ENCODE measurements at places on chromosomes 1 and 21.

- DNase-seq = peak; percentile 11
These were observed 9.2 kb upstream of the OVGP1 start for GRCh38 chr1:111436726-111437125.

- DNase-seq = peak; percentile 33
These were observed 654 bp upstream of the ARHGEF2 start for GRCh38 chr1:155978973-155979429.

DNA sequence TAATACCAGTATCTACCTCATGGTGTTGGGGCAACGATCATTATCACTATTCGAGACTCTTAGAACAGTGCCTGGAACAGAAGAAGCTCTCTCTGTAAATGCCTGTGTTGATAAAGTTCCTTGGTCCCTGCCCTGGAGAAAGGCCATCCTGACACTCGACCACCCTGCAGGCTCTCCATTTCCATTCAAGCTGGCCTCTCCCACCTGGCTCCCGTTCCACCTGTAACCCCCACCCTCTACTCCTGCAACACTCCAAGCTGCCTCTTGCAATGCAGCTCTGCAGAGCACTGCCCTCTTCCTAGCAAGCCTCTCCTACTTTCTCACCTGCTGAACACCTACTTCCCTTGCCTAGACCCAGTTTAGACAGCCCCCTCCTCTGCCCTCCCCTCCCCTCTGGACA lies 6.1 kb downstream of the SPOCD1 start:
- no peak for DNase-seq

- no peak for DNase-seq
These were observed 213.0 kb upstream of the CACYBP start for GRCh38 chr1:174786760-174787159.

DNA sequence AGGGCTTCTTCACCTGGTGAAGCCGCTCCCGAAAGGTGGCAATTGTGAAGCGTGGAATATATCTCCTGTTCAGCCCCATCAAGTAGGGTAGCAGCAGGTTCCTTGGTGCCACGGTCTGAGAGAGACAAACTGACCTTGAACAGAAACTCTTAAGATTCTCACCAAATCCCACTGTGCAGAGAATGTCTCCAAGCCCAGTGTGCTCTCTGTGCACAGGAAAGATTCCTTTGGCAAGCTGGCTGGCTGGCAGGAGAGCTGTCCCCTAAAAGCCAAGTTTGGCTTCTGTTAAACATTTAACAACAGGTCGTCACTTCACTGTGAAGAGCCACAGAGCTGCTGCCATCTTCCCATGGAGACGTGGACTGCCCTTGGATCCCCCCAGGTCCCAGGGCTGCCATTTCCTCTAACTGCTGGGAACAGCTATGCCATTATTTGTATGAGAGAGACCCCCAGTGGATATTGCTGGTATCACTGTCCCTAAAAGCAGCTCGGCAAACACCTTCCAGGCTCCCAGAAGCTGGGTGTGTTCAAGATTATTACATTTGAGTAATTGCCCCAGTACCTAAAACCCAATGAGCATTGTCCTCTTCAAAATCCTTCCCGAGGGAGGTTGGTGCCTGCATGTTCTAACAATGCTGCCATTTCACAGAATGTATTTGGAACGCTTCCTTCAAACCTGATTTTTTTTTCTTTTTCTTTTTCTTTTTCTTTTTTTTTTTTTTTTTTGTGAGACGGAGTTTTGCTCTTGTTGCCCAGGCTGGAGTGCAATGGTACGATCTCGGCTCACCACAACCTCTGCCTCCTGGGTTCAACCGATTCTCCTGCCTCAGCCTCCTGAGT lies 71.8 kb downstream of the CD58 start:
- DNase-seq = peak; percentile 77

- no peak for DNase-seq
These were observed 6.4 kb upstream of the CFAP107 start for GRCh38 chr1:12739613-12740012.

DNA sequence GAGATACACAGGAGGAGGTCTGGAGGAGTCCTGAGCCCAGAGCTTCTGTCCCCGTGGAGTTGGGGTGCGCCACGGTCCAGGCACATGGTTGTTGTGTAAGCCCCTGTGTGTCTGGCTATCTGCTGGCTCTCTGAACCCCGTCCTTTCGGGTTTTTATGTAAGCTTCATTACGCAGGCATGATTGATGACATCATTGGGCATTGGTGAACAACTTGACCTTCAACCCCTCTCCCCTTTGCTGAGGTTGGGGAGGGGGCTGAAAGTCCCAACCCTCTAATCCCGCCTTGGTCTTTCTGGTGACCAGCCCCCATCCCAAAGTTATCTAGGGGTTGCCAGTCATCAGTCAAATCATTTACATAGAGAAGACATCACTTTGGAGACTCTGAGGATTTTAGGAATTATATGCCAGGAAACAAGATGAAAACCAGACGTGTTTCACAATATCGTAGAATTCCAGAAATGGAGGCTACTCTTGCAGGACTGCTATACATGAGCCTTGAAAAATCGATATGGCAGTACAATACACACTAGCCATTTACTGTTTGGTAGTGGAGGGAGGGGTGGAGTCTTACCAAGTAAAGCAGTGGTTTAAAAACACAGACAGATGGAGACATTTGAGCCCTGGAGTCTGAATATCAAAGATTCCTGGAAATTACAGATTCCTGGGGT lies 69.8 kb upstream of the SCAF4 start:
- DNase-seq = no peak

GRCh38 chr1:76862447-76862846 lies 4.8 kb upstream of the ST6GALNAC5 start:
- peak; percentile 68 for DNase-seq

GRCh38 chr1:89555550-89555949 lies 30.9 kb downstream of the LRRC8B start:
- no peak for DNase-seq

GRCh38 chr1:98048244-98048643 lies 127.4 kb upstream of the DPYD start:
- peak; percentile 84 for DNase-seq

DNA sequence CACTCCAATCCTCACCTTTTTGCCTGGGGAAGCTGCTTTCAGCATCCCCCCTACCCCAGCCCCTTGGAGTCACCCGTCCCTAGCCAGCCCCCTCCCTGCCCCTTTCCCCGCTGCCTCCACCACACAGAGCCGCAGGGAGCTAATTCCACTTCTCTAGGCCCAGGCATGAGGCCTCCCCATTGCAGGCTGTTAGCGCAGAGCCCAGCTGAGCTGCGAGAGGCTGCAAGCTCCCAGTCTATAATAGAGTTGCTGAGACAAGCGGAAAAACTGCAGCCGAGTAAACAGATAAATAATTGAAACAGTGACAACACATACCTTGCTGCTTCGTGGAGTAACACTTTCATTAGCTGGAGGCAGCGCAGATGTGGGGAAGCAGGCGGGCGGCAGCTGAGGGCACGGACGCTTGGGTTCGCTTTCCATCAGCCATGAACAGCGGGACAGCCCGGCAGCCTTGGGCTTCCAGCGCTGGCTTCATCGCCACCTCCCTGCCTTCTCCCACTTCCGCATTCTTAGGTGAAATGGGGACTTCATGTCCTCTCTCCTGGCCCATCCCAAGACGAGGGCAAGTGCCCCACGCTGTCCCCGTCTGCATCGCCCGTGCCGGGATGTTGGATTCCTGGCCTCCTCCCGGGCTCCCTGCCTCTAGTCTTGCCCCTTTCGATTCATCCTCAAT lies 183.3 kb downstream of the IGSF21 start:
- no peak for DNase-seq

- no peak for DNase-seq
These were observed 13.1 kb downstream of the C1orf115 start for GRCh38 chr1:220703305-220703704.

DNA sequence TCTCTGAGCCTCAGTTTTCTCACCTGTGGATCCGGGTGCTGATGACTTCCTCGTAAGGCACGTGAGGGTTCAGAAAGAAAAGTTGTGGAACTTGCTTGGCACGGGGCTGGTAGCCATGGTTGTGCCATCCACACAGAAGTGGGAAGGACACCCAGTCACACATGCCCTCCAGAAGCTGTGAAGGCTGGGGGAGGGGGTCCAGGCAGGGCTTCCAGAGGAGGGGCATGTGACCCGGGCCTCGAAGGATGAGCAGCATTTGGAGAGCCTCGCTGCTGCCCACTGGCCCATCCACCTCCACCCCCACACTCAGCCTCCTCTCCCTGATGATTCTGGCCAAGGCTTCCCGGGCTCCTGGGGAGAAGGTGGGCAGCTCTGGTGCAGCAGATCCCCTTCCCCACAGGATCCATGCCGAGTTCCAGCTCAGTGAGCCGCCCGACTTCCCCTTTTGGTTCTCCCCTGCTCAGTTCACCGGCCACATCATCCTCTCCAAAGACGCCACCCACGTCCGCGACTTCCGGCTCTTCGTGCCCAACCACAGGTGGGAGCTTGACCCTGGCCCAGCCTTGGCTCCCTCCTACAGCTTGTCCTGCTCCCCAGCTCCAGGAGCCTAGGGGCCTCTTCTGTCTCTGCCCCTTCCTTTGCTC lies 9.4 kb downstream of the SELENON start:
- DNase-seq = no peak

- no peak for DNase-seq
These were observed 241.6 kb upstream of the C1orf105 start for GRCh38 chr1:172178886-172179285.

DNA sequence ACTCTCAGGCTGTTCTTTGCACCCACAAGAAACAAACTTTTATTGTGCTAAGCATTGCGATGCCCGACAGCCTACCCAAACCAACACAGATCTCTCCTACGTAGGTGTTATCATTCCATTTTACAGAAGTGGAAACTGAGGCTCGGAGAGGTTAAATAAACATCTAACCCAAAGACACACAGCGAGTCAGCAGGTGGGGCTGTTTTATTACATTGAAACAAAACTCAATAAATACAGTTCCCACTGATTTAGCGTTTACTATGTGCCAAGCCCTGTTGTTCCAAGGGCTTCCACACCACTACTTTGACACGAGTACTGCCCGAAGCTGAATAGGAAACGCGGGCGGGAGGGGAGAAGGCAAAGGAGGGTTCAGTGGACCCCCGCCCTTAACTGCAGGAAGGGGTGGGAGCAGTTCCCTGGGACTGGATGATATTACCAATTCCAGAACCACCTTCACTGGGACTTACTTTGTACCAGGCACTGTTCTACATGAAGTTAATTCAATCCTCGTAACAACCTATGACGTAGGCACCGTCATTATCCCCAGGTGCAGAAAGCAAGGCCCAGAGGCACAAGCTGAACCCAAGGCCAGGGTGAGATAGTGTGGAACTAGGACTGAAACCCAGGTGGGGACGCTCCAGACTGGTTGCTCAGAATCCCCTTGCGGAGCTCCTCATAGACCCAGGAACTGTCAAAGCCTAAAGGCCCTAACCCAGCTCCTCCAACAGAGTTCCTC lies 19.3 kb upstream of the ALDH4A1 start:
- no peak for DNase-seq

GRCh38 chr1:72227667-72228066 lies 54.7 kb downstream of the NEGR1 start:
- no peak for DNase-seq

DNA sequence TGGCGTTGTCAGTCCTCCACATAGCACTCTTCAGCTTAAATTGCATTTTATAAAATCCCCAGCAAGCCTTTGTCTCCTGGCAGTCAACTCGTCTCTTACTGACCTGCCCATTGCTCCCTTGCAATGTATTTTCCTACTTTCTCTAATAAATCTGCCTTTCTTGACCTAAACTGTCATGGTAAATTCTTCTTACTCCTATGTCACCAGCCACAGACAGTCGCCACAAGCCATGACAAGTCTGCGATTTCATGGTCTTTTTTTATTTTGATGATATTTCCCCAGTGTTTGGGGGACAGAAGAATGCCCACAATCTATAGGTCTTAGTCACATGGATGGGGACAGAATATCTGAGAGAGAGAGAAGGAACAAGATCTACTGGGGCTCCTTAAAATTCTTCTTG lies 8.4 kb downstream of the IFNAR2 start:
- DNase-seq = no peak

DNA sequence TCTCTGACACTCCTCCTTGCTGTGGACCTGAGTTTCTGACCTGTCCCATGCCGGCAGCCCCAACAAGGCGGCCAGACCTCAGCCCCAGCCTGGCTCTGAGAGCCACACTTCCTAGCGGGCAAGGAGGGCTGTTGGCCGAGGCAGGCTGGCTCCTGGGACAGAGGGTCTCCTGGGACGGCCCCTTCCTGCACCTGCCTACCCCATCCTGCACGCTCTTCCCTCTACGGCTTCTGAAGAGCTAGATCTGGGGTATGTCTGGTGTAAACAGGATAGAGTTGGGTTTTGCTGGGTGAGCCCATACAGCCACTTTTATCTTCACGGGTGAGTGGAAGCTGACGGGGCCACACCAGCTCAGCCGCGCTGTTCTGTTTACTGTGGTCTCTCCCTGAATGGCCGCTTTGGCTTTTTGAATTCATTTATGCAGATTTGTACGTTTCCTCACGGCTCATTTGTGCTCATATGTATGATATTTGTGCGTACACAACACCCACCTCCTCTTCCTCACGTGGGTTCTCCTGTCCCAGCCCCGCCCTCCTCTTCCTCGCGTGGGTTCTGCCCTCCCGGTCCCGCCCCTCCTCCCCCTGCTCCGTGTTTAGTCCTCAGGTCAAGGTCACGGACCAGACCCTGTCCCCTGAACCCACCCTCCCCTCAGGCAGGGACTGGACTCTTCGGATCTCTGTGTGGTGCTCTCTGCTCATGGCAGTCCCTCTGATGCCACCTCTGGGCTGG lies 34.7 kb upstream of the POFUT2 start:
- DNase-seq = no peak

DNA sequence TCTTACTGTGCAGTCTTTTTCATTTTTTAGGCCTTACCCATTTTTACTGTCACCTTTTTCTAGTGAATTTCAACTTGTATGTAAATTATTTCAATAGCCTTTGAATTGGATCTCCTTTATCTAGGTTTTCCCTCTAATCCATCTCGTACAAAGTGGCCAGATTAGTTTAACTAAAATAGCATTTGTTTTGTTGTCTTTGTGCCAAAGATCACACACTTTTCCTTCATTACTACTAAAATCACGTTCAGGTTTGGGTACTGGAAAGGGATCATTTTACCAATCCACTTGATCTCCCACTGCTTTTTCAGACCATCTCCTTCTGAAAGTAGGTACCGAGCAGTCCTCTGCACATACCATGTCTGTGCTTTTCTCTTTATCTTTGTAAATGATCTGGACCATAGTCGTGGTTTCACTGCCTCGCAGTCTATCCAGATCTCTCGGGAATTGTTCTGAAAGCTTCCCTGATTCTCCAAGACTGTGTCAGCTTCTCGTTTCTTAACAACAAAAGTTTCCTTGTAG lies 20.1 kb downstream of the KDM1A start:
- DNase-seq = no peak

GRCh38 chr1:30705698-30706097 lies 17.7 kb downstream of the MATN1 start:
- DNase-seq = no peak

- peak; percentile 60 for DNase-seq
These were observed 11.0 kb downstream of the FAM163A start for GRCh38 chr1:179754041-179754624.

GRCh38 chr1:162974810-162975209 lies 94.4 kb upstream of the RGS4 start:
- DNase-seq = no peak

DNA sequence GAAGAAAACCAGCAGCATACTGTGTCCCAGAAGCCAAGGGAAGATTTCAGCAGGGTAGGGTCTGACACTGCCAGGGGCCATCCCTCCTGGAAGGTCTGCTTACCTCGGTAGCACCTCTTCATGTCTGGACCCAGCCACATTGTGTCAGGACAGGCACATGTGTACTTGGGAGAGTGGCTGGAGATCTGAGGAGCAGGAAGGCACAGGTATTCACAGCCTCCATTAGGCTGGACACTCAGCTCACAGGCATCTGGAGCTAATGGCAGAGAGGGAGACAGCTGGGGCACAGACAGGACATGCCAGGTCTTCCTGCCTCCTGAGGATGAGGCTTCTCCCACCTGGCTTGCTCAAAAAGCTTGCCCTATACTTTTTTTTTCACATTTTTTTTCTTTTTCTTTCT lies 19.9 kb upstream of the MAGOH start:
- DNase-seq = no peak

Measured in AG08396 (cell line).